ENCODE measurements at places on chromosomes 16 and 17.

DNA sequence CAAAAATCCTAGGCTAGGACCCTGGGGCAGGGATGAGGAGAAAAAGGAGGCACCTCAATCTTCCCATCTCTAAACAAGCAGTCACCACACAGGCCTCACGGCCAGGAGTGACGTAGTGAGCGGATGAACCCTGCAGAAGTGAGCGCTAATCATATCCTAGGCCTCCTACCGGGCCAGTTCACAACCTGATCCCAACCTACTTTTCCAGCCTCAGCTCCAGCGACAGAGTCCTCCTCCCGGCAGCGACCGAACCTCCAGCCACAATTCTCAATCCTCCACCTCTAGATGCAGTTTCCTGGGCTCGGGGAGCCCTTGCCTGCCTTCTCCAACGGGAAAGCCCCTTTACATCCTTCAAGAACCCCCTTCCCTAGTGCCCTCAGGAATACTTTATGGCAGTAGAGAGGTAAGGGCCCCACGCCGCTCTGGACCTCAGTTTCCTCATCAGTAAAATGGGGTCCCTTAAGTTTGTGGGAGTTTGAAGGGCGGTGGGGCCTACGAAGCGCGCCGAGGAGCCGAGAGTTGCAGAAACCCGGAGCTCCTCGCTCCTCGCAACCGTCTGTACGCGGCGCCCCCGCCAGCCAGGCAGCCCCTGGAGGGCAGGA, 1.4 kb downstream of the ZNF668 start:
- peak; percentile 63 for DNase-seq

DNA sequence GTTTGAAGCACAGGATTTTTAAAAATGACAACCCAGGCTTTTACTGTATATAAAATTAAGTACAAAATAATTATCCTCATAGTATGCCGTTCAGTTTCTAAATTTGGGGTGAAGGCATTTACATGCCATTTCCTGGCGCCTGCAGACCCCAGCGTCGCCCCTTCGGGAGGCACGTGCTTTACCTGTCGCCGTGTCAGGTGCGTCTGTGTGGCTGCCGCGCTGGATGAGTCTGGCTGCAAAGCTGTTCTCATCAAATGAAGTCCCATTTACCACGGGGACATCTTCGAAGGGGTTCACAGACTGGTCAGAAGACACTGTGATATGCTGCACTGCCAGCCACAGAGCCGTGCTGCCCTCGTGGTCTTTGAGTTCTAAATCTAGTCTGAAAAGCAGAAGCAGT, 51.8 kb downstream of the CYB5D2 start:
- no peak for DNase-seq

DNA sequence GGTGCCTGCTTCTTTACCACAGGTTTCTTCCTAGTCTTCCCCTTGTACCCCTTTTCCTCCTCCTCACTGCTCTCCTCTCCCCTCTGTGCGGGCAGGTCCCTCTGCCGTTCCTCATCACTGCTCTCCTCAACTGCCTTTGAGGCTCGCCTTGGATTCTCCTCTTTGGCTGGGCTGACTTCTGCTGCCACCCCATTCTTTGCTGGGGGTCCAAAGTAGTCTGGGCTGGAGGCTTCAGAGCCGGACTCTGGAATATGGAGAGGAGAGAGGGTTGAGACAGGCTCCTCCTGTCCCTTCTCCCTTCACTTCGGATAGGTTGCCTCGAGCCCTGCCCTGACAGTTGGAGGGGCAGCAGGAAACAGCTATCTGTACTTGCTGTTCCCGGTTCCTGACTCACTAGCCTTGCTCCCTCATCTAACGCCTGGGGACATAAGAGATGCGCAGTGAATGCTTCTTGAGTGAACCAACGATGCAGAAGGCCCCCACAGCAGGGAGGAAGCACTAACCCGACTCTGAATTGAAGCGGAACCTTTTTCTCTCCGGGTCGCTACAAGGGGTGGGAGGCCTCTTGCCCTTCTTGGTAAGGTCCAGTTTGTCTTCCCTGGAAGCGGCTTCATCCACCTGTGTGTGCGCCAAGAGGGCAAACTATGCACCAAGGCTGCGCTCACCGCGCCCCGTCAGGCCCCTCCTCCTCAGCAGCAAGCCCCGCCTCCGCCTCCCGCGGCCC, 655 bp downstream of the HIRIP3 start:
- no peak for DNase-seq

- DNase-seq, result no peak
Observed at GRCh38 chr17:31490671-31491375, 99.3 kb downstream of the RAB11FIP4 start.

DNA sequence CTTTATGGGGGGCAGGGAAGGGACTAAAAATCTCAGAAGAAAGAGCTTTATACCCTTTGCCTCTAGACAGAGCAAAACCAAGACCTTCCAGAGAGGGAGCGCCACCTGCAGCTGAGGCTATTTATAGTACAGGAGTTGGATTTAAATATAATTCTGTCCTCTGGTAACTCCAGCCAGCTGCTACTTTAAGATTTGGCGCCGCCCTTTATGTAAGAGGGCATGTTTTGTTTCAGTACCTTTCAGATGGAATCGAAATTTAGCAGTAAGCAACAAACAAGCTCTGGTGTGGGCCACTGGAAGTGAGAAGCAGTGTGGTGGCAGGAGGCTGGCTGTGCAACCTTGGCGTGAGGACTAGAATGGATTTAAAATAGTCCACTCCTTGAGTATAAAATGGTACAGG, 5.2 kb upstream of the GUCY2D start:
- DNase-seq, result peak; percentile 33

GRCh38 chr17:57855391-57856035, 5.7 kb upstream of the MRPS23 start:
- no peak for DNase-seq

DNA sequence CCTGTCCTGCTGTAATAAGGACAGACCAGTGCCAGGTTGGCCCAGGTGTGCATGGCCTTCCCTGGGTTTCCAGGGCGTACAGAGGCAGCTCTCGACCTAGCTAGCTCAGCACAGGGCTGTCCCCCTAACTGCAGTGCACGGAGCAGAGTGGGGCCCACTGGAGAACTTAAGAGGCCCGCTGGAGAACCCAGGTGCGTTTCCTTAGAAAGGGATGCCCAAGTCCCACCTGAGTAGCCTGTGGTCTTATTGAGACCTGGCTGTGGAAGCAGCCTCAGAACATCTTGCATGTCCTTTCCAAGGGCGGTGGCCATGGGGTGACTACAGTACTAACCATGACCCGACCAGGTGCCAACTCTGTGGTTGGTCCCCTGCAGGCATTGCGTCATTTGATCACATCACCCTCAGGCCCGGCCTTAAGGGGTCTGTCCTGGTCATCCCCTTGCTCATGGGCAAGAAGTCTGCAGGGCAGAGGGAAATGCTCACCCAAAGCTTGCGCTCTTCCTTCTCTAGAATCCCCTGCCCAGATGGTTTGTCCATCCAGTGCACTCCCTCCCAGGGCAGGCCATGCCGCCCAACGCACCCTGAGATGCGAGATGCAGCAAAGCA, 3.3 kb upstream of the CCNF start:
- DNase-seq, result no peak

- DNase-seq, result no peak
Observed at GRCh38 chr16:46713634-46714033, 24.2 kb downstream of the ORC6 start.

GRCh38 chr17:64709481-64709880, 47.4 kb upstream of the SMURF2 start:
- no peak for DNase-seq

GRCh38 chr17:31754239-31754945, 104.7 kb downstream of the COPRS start:
- no peak for DNase-seq

DNA sequence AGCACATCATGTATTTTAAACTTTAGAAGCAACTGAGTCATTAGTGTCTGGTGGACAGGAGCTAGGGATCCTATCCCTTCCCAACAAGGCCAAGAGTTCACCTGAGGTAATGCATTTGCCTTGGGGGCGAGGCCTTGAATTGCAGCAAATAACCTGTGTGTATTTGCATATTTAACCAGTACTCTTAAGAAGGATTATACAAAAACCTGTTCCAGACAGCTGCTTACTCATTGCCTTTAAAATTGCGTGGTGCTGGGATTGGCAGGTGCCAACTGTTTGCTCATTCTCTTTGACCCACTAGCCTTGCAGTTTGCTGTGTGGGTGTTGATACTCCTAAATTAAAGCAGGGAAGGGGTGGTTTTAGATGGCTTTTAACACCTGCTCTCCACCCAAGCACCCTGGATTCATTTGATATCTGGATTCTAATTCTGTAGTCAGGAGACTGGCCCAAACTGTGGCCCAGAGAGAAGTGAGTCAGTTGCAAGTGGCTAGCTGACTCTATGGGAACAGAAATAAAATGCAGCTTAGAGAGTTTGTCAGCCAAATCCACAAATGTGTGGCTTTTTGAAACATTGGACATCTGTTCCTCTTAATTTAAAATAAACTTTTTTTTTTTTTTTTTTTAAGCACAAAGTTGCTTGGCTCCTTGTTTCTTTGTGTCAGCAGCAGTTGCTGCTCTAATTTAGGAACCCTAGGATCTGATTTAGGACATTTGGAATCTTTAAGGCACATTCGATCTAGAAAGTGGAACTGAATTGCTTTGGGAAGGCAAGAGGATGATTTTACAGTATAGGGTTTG, 46.9 kb downstream of the TUBD1 start:
- peak; percentile 39 for DNase-seq

GRCh38 chr16:65104471-65104870, 17.4 kb downstream of the CDH11 start:
- DNase-seq, result no peak

DNA sequence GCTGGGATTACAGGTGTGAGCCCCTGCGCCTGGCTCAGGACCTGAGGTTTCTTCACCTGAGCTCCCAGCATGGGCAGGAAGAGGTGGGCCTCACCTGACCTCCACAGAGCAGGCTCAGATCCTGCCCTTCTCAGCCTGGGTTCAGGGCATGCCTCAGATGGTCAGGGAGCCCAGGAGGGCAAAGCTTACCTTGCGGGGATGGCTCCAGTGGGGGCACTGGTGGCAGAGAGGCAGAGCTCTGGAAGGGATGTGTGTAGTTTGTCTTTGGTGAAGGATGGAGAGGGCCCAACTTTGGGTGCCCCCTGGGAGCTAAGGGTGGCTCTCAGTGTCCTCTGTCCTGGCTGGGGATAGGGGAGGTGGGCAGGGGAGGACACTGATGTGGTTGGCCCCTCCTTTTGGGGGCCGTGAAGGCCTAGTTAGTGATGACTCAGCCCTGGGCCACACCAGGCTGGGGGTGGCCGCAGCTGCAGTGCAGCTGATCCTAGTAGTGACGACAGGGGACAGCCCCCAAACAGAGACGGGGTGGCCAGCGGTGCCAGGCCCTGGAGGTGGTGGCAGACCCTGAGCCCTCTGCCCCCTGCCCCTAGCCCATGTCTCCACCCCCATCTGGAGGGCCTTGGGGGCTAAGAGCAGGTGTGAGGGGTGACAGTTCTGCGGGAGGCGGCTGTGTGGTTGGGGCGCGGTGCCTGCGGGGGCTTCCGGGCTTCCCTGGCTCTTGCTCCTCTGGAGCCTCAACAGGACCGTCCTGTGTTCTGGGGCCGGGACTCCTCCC, 5.8 kb downstream of the NHERF2 start:
- DNase-seq, result no peak

DNA sequence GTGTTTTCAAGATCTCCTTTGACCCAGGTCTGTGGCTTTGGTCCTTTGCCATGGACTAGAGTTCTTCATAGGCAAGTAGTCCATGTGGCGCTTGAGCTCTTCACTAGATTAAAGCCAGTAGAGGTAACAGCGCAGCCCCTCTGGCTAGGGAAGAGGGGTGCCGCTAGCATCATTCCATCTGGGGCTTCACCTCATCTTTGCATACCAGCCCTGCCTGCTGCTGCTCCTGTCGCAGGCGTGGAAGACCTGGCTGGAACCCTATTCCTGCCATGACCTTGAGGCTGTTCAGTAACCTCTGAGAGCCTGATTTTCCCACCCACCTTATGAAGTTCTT, 198.4 kb downstream of the MSI2 start:
- no peak for DNase-seq

DNA sequence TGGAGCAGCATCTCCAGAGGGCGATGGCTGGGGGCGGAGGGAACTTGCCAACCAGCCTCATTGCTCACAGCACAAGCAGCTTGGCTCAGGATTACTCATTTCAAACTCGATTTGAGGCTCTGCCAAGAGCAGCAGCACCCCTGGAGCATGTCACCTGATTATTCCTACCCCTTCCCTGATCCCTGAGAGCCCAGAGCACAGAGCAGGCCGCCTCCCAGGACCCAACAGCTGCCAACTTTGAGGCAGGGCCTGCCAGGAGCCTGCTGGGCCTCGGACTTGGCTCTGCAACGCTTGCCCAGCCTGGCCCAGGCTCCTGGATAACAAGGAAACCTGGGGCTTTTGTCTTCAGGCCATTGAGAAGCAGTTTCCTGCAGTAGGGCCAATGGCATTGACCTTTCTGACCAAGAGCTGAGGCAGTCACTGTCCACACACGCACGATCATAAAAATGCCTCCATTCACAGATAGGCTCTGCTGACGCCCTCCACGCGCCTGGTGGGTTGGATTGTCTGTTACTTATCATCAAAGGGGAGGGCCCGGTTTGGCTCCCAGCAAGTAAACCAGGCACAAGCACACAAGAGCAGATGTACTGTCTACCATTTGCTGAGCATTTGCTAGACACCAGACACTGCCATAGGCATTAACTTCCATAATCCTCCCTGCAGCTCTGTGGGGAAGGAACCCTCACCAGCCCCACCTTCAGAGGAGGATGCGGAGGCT, 406.6 kb upstream of the EEF2KMT start:
- no peak for DNase-seq

DNA sequence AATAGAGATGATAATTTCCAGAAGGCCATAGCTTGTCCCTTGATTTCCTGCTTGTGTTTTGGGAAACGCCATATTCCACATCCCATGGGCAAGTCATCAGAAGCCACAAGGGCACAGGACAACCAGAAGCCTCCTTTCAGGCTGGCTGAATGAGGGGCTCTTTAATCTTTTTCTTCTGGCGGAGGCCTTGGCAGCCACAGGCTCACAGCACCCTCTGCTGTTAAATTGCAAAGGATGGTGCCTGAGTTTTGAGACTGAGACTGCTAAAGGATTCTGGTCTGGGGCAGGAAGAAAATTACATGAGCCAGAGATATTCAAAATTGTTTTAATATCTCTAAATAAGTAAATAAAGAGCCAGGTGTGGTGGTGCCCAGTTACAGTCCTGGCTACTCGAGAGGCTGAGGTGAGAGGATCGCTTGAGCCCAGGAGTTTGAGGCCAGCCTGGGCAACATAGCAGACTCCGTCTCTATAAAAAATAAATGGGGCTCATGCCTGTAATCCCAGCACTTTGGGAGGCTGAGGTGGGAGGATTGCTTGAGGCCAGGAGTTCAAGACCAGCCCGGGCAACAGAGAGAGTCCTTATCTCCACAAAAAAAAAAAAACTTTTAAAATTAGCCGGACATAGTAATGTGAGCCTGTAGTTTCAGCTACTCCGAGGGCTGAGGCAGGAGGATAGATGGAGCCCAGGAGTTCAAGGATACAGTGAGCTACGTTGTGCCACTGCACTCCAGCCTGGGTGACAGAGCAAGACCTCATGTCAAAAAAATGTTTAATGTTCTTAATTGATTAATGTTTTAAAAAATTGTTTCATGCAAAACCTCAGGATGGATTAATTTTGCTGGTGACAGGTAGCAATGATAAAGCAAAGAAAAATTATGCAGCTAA, 26.3 kb downstream of the AARSD1 start:
- peak; percentile 50 for DNase-seq
